CD4-positive, alpha-beta T cell treated with Interleukin-21 for 1 hour (primary cell): ENCODE measurements at places on chromosomes 12 and 14.

GRCh38 chr14:105502446-105503295 lies 11.6 kb downstream of the TEDC1 start:
- peak; percentile 17 for DNase-seq

GRCh38 chr12:110585231-110585799 lies 2.2 kb upstream of the PPTC7 start:
- peak; percentile 65 for DNase-seq

- no peak for DNase-seq
Observed at GRCh38 chr14:75757644-75758402, 96.8 kb downstream of the TTLL5 start.

GRCh38 chr14:27712364-27712763 lies 1054.2 kb upstream of the FOXG1 start:
- DNase-seq = no peak

GRCh38 chr14:68448252-68448902 lies 344.5 kb downstream of the ZFP36L1 start:
- no peak for DNase-seq

DNA sequence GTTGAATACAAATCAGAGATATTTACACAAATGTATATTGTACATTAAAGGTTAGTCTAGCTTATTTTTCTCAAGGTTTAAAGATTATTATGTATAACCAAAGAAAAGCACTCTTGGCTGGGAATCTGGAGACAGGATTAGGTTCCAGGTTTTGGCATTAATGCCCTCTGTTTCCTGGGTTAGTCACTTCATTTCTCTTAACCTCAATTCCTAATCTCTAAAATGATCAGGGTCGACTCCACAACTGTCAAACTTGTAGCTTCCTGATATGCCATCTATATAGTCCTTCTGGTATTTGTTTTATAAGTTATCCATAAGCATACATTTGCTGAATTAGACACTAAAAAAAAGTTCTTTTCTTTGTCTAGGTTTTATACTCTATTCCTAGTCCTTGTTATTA lies 2.6 kb downstream of the ITPR2 start:
- no peak for DNase-seq

DNA sequence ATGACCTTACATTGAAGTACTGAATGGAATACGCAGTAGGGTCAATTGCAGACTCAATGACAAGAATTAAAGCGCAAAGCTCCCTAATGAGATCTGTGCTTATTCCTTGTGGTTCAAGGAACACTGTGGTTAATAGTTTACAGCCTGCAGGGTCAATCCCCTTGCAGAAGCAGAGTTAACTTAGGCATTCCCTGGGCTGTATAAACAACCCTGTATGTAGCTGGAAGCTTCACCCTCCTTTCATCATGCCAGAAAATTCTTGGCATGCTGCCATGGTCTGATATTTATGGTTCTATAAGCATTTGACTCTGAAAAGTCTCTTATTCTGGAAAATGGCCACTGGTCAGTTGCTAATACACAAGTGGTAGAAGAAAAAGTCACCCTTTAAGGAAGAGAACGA lies 227.7 kb downstream of the NOVA1 start:
- DNase-seq = no peak

DNA sequence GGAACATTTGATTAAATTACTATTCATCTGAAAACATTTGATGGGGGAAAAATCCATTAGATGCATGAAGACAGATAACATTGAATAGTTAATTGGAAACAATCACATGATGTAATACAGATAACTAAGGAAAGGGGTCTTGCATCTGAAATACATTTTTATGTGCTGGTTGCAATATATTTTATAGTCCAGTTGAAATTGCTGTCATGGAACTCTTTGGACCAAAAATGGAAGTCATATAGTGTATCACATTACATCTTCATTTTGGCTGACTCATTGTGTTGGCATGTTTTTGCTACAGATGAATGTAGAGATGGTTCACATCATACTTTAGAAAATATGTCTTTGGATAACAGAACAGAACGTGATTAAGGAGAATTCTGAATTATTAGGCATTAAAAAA lies 43.0 kb upstream of the GNPNAT1 start:
- DNase-seq = no peak

GRCh38 chr14:73736842-73737241 lies 22.7 kb upstream of the PNMA1 start:
- DNase-seq = no peak

- no peak for DNase-seq
Observed at GRCh38 chr14:67859169-67859749, 39.7 kb downstream of the RAD51B start.

DNA sequence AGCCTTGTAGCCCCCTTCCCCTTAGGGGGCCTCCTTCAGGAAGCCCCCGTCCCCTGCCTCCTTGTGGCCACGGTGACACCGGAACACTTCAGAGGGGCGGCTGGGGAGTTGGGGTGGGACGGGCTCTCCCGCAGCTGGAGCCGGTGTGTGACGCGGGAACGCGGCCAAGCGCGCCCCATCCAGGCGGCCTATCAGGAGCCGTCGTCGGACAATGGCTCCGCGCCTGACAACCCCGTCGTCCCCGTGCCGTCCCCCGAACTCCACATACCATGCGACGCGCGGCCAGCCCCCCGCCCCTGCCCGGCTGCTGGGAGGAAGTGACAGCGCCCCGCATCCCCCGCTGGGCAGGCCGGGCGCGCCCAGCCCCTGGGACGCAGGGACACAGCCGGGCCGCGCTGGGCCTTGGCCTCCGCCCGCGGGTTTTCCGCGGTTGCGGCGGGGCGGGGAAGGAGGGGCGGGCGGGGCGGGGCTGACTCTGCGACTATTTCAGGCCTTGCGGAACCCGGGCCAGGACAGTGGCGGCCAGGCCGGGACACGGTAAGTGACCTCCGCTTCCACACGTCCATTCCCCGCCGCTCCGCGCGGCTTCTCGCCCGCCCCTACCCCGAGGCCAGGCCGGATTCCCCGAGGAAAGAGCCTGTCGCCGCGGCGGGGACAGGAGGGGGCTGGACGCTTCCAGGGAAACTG lies at the start of gene TNFAIP2:
Gene TNFAIP2 (plus strand): TSS at position 515 of the 687 bp plus-strand sequence. CDS start 2,997 bp downstream, outside the sequence.
- DNase-seq = no peak

DNA sequence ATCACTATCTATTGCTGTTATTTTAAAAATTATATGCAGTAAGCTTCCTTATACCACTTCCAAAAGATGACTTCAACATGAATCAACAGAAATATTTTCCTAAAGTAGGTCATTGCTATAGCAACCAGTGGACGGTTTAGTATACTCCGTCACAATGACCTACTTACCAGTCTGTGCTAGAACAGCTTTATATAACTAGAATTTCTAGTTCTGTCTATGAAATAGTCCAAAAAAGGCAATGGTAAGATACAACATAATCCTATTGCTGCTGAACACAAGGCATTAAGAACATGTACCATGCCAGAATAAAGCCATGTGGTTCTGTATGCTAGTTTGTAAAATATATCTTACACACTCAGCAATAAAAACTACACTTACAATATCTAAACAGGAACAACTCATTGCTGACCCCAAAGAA lies 40.7 kb upstream of the MTERF2 start:
- peak; percentile 88 for DNase-seq

DNA sequence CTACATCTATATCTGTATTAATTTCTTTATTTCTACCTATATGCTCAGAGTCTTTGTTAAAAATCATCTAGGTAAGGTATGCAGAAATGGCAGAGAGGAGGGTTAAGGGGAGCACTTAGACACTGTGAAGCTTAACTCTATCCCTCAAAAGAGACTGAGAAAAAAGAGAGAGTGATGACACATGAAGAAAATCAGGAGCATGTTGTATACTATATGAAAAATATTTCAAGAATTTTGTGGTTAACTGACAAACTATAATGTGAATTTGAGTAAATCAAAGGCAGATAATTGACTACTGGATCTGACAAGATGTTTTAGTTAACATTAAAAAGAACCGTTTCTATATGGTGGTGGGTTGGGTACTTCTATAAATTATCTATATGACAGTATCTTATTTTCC lies 1814.2 kb upstream of the SEL1L start:
- DNase-seq = no peak

- no peak for DNase-seq
Observed at GRCh38 chr14:39433452-39433813, 1.2 kb upstream of the FBXO33 start.

DNA sequence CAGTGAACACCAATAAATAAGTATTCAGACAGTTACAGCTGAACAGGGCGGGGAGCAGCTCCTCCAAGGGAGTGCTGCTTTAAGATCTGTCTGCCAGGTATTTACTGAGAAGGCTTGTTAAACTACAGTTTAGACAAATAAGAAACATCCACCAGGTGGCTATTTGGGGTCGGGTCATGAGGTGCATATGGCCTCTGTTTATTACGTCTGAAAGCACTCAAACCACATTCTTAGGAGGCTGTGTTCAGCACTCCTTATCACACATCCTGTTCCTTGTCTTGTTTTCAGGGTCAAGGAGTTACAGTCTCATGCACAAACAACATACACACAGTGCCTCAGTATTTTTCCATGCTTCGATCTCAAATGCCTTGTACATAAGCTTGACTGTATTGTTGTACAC lies 78.8 kb downstream of the KCNMB4 start:
- DNase-seq = no peak

DNA sequence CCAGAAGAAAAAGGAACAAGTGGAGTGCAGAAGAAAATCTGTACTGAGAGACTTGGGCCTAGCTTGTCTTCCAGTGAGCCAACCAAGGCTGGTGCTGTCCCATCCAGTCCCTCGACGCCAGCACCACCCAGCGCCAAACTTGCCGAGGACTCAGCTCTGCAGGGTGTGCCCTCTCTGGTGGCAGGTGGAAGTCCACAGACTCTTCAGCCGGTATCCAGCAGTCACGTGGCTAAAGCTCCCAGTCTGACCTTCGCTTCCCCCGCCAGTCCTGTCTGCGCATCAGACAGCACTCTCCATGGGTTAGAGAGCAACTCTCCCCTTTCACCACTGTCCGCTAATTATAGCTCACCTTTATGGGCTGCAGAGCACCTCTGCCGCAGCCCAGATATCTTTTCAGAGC lies 15.6 kb downstream of the CIPC start:
- DNase-seq = no peak

DNA sequence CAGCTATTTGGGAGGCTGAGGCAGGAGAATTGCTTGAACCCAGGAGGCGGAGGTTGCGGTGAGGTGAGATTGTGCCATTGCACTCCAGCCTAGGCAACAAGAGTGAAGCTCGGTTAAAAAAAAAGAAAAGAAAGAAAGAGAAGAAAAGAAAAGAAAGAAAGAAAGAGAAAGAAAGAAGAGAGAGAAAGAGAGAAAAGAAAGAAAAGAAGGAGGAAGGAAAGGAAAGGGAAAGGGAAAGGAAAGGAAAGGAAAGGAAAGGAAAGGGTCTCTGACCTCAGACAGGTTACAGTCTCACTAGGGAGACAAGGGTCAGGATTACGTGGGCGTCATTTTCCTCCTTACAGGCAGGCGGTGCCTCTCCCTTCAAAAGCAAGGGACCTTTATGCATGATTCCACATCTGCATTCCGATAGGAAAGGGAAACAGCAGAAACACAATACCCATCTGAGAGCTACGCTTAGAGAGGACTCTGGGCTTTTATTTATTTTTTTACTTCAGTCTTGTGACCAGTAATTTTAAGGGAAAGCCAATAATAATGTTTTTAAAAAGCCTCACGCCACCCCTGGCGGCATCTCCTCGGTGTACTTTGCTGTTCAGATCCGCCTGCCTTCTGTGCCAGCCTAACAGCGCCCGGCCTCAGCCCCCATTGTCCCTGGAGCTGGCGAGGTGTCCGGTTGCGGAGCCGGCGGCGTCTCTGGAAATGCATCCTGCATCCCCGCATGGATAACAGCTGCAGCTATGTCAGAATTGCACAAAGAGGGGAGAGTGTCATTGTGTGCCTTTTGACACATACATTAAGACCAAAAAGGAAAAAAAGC lies 945 bp upstream of the HIP1R start:
- DNase-seq = peak; percentile 16

DNA sequence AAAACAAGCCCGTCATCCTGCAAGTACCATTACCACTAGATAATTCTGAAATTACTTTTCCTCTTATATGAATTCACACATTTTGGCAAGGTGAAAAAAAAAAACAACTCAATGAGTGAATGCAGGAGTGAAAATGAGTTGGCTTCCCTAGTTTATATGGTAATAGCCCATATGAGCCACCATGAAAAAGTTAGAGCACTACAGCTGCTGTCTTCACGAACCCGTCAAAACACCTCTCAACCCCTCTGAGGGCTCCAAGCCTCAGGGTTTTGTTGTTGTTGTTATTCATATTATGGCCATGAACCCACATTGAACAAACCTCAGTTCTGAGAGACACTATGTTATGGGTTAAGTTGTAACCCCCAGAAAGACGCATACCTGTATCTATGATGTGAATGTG lies 289.9 kb upstream of the CAND1 start:
- no peak for DNase-seq

DNA sequence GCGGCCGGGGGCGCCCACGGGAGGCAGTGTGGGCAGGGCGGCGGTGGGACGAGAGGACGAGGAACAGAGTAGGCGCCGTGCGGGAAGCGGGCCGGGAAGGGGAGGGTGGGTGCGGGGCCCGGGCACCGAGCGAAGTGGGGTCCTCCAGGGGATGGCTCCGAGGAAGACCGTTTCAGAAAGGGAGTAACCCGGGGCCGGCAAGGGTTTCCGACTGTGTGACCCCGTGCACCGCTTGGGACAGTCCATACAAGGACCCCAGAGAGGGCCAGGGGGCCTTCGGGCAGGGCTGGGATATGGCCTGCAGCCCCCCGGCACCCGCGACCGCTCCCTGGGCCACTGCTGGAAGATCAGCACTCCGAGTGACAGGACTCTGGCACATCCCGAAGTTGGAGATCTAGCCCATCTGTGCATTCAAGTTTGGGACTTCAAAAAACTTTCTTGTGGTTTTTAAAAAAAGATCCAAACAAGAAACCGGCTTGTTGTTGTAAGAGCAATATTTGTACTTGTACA lies 448 bp downstream of the TSPAN9 start:
- DNase-seq = peak; percentile 12
